Liver (tissue), 10 donors: ENCODE measurements at places on chromosomes 7 and 10.

DNA sequence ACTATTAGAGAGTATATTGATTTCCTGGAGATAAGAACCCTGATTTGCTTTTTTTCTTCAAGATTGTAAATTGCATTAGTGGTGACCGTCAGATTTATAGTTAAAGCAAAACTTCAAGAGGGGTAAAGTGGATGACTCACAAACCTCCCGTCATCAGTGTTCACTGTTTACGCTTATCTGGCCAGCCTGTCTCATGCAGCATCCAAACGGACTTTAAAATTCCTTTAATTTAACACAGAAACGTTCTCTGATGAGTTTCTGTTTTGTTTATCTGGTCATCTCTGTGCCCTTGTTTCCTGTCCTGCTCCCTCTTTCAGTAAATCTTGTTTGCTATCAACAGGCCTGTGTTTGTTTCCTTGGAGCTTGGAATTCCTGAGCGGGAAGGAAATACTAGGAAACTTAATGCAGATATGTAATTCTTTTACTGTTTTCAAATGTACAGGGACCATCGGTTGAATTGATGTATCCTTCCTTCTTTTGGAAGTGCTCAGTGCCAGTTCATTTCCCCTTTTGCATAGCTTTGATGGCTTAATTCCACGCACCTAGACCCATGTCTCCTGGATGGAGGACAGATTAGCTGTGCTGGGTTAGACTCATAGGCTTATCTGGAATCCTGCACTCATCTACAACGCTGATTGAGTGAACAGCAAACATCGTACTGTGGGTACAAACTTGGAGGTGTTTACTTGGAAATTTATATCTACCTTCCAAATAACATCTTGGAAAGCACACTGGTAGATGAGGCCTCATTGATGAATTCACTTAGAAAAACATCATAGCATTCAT is 21.3 kb downstream of the PTPRE start:
- DNase-seq, result no peak

DNA sequence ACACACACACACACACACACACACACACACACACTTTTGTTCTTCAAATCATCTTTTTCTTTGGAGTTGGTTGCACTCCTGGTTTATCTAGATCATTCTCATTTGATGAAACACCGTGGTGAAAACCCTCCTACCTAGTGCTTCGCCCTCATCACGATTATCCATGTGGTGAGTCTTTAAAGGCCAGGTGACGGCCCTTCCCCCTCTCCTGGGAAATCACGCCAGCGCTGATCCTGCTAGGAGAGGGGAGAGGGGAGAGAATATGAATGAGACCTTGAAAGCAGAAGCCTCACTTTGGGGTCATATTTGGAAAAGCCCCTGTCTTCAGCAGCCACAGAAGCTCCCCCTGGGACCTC is 103.9 kb upstream of the LRRC4 start:
- DNase-seq, result no peak

DNA sequence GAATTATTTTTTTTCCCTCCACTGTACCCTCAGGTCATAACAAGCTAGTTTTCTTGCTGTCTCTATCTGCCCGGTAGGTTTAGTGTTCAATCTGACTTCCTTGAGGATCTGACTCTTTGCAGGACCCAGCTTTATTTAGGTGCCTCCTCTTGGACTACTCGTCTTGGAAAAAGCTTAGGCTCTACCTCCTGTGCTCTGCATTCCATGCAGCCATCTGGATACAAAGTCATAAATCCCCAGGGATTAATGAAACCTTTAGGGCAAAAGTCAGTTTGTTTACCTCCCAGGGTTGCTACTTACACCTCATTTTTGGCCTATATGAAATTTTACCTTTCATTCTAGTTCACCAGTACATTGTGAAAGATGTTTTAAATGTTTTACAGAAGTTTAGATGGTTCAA is 8.0 kb downstream of the STAG3 start:
- no peak for DNase-seq

- no peak for DNase-seq
Observed at GRCh38 chr10:65341323-65341925, 1584.4 kb upstream of the LRRTM3 start.

GRCh38 chr10:91536111-91536510 is 96.8 kb downstream of the PPP1R3C start:
- DNase-seq, result no peak

GRCh38 chr7:153354071-153354470 is 594.5 kb downstream of the ACTR3B start:
- DNase-seq, result no peak

DNA sequence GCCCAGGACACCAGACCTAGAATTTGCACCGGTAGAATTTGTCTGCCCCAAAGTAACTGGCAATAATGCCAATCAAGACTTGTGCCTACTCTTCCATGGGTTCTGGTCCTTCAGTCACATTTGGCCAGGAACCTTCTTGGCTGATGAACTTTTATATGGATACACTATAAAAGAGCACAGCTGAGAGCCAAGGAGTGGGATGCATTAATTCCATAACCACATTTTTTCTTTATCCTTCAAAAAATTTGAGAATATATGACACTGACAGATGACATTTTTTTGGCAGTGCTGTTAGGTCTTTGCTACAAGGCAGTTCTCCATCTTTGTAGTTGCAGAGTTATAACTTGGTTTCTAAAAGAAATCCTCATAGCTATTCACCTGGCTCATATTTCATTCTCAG is 129.2 kb upstream of the HDAC9 start:
- no peak for DNase-seq

DNA sequence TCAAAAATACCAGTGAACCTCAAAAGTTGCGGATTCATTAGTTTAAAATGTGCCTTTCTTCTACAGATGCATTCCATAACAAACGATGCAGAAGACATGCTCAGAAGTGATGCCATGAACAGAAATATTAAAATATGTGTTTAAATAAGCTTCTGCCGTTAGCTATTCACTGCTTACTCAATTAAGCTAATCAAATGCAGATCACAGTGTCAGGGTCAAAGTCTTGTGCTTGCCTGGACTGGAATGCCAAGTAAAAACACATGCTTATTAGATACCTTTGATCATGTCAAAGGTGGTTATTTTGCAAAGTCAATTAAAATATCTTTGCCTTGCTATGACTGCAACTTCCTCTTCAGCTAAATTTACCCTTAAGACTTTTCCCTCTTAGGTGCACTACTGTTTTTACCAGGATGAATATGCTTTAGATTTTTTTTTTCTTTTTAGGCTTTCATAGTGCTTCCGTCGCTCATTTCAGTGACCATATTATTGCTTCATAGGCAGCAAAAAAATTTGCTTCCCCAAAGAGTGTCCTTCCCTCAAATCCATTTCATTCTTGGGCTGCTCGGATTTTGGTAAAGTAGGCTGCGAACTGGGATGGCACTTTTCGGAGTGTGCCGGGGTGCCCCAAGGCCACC is 905 bp downstream of the ASB13 start:
- no peak for DNase-seq

GRCh38 chr10:128421371-128422160 is 295.3 kb upstream of the MKI67 start:
- DNase-seq, result no peak

DNA sequence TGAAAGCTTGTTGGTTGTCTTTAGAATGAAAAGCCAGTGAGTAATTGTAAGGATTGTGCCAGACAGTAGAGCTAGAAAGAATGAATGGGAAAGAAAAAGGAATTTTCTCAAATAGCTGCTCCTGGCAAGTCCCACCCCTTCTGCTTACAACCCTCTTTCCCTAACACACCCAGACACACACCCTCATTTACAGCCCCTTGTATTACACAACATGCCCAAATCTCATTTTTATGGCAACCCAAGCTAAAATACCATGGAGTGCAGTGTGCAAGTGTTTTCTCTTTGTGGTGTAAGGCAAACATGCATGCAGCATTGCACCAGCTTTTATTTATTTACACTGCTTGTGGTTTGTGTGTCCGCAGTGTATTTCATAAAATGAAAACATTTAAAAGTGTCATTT is 1.5 kb downstream of the PRKAR2B start:
- no peak for DNase-seq

DNA sequence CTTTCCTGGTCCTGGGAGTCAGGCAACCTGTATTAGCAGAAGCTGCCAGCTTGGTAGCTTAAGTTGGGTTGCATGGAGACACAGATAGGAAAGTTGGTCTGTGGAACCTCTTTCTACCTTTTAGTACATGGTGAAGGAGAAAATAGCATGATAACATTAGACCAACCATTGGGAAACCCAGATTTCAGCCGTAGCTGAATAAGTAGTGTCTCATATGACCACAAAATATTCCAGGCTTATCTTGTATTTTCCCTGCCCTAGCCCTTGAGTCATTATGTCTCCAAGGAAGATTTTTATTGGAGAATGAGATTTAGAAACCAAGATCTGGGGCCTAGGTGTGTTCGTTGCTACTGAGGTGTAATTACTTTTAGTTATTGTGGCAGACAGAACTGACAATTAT is 67.2 kb downstream of the CCSER2 start:
- no peak for DNase-seq

- no peak for DNase-seq
Observed at GRCh38 chr10:110413049-110413783, 84.5 kb upstream of the DUSP5 start.

GRCh38 chr7:84422790-84423189 is 228.2 kb upstream of the SEMA3A start:
- DNase-seq, result no peak

- no peak for DNase-seq
Observed at GRCh38 chr7:158044482-158044823, 543.2 kb downstream of the PTPRN2 start.

DNA sequence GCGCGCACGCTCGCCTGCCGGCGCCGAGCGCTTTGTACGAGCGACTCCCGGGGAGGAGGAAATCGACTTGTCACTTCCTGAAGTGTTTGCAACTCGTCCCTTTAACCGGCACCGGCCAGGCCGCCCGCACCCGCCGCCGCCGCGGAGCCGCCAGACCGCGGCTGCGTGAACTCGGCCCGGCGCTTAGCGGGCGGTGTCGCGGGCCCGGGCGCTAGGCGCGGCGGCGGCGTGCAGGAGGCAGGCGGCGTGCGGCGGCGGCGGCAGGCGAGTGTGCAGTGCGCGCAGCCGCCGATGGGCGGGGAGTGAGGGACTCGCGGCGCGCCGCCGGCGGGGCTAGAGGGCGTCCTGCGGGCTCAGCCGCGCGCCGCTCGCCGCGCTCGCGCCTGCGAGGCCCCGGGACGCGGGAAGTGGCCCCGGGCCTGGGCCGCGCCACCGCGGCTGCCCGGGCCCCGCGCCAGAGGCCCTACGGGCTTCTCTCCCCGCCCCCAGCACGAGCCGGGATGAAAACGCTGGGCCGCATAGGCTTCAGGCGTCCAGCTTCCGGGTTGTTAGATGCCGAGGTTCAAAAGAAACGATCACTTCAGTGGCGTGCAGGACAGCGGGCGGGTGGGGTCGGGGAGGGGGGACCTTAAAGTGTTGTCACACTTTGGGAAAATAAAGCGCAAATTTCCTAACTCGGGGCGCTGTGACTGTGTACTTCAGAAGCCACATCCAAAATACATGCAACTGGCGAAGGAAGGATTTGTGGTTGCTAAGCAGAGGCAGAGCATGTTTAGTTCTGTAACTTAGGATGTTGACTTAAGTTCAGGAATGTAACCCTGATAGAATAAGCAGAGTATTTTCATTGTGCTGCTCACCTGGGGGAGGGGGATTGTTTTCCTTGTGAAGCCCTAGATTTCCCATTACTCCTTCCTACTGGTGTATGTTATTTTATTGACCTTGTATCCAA is at the start of gene FAM53B:
Gene FAM53B, minus strand, starts transcription at position 277 of the 949 bp plus-strand sequence. CDS start 37,665 bp downstream, outside the sequence.
- DNase-seq, result peak; percentile 83

GRCh38 chr10:85047170-85047834 is 718.9 kb downstream of the CCSER2 start:
- no peak for DNase-seq

DNA sequence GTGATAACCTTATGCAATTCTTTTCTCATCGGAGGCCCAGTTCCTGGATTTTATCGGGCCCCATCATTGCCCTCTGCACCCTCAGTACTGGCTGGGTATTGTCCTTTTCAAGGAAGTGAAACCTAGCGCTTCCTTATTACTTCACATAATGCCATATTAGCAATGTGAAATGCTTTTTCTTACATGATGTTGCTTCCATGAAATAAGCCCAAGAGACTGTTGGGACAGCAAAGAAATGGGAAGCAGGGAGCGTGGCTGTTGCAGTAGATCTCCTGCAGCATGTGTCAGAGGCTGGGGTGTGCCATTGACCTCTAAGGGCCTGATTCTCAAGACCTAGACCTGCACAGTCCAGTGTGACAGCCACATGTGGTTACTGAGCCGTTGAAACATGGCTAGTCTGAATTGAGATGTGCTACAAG is 8.1 kb downstream of the CHN2 start:
- DNase-seq, result no peak

DNA sequence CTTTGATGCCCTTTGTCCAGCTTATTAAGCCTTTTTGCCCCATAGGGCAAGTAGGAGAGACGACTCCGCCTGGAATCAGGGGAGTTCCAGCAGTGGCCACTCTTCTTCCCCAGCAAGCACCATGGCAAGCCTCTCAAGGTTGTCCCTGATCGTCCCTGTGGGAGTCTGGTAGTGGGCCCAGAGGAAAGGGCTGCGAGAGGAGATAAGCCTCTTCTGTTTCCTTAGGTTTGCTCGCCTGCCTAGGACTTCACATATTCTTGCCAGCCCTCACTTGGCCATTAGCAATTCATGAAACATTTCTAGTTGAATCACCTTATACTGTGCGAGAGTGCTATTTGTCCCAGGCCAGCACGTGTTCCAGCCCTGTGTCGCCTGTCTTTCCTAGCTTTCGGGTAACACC is 47.8 kb upstream of the CPN1 start:
- DNase-seq, result no peak

GRCh38 chr7:142548978-142549377 is 200.3 kb upstream of the PRSS1 start:
- no peak for DNase-seq

DNA sequence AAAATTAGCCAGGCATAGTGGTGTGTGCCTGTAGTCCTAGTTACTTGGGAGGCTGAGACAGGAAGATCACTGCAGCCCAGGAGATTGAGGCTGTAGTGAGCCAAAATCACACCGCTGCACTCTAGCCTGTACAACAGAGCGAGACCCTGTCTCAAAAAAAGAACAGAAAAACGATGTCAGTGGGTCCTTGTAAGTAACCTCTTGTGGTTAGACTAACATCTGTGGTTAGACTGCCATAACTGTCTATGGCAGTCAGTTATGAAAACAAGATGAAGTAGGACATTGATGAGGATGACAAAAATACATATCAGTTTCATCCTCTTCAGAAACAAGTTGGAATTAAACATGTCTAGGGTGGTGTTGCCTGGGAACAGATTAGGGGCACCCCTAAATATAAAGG is 53.3 kb downstream of the AKAP9 start:
- DNase-seq, result no peak

- no peak for DNase-seq
Observed at GRCh38 chr7:158827411-158828132, 1.7 kb downstream of the ESYT2 start.

- DNase-seq, result no peak
Observed at GRCh38 chr7:27705200-27705594, 34.8 kb upstream of the TAX1BP1 start.
